ENCODE measurements at places on chromosomes 11 and 22.

- no peak for DNase-seq
These were observed 2.1 kb downstream of the NRIP3 start for GRCh38 chr11:9001736-9002135.

- no peak for DNase-seq
These were observed 17.1 kb downstream of the PLA2G6 start for GRCh38 chr22:38164551-38164918.

- no peak for DNase-seq
These were observed 109.1 kb upstream of the NARS2 start for GRCh38 chr11:78683774-78684173.

- no peak for DNase-seq
These were observed 8.4 kb upstream of the SYT13 start for GRCh38 chr11:45294499-45294898.

GRCh38 chr22:35657571-35658312, 9.5 kb downstream of the APOL6 start:
- DNase-seq = no peak

DNA sequence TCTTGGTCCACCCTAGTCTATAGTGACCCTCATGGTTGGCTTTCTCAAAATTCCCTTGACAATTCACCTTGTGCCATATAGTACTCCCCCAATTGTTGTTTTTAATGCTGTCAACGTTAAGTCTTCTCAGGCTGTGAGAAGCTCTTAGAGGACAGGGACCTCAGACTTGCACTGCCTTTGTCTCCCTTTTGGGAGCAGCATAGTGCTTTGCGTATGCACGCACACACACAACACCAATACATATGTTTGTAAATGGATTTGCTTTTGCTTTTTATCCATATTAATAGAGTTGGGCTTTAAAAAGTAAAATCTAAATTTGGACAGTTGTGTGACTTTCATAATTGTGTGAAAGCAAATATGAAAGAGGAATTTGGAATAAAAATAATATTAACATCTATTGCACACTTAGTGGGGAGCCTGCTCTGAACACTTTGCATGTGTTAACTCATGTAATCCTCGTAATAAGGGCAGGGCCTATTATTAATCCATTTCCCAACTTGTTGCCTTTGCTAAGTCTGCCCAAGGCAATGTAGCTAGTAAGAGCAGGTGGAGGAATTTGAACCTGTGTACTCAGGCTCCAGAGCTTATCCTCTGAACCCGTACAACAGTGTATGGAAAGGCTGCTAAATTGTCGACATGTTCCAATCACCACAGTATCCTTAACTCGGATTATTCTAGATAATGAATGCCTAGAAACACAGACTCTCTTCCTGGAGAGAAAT, 257.7 kb upstream of the NARS2 start:
- DNase-seq = no peak

GRCh38 chr11:62732830-62733229, 4.5 kb downstream of the TTC9C start:
- no peak for DNase-seq

DNA sequence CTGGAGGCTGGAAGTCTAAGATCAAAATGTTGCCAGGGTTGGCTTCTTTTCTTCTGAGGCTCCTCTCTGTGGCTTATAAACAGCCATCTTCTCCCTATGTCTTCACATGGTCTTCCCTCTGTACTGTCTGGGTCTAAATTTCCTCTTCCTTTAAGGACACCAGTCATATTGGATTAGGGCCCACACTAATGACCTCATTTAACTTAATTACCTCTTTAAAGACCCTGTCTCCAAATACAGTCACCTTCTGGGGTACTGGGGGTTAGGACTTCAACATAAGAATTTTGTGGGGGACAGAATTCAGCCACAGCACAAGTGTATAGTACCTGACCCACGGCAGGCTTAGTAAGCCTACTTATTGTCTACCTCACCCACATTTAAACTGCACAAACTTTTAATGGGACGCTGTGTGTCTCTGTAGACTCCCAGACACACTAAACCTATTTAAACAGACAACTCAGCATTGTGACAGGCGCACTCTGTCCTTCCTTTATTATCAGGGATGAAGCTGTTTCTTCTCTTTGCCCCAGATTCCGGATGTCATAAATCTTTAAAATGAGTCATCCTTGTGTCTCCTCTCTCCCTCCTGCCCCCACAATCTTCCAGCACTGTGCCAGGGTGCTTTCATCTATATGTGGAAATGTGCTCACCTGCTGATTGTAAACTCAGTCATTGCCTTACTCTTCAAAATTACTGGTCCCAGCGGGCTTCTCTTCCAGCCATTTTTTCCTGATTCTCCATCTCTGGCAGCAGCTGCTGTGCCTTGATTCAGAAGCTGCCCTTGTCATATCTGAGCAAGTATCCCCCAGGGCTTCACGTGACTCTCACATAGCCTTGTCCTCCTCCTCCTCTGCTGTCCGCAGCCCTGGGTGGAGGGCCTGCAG, 5.4 kb upstream of the MAPK8IP1 start:
- no peak for DNase-seq

- no peak for DNase-seq
These were observed 41.5 kb upstream of the PPARA start for GRCh38 chr22:46108564-46109473.

- DNase-seq = no peak
These were observed 1.6 kb downstream of the NCAM1 start for GRCh38 chr11:112962579-112963367.

- DNase-seq = no peak
These were observed 6.7 kb downstream of the CSNK2A3 start for GRCh38 chr11:11346303-11346702.

DNA sequence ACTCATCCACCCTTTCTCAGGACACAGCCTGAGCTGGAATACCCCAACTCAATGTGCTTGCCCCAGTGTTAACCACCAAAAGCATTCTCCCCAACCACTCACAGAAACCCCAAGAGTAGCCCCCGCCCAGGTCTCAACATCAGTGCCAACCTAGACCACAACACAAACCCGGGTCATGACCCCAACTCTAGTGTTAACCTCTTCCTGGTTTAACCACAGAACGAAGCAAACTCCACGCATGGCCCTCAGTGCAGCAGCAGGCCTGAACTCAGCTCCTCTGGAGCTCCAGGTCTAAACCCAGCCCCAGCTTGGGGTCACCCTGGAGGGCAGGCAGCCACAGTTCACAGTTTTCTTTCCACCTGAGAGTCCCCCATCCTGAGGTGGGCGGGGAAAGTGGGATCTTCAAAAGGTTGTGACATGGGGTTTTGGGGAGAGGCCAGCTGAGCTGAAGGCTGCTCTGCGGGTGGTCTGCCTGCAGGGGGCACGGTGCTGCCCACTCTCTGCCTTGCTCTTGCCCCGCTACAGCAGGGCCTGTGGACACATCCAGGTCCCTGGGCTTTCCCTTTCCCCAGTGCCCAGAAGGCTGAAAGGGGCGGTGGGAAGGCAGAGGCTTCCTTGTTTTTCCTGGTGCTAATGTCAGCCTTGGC, 37.9 kb downstream of the NECTIN1 start:
- no peak for DNase-seq

DNA sequence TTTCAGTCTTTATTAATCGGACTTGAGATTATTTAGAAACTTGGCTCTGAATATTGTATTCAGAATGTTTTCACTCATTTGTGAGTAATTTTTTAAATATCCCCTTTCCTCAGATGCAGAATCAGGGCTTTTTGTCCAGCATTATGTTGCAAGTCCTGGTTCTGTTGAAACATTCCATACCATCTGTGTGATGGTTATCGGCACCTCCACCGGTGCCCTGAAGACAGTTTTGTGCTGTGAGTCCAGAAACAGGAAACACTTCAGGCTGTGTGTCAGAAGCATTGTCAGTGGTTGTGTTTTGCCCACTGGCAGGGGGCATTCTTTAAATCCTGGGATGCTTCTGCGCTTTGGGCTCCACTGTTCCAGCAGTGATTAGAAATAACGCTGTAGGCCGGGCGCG, 20.4 kb downstream of the CDPF1 start:
- no peak for DNase-seq

DNA sequence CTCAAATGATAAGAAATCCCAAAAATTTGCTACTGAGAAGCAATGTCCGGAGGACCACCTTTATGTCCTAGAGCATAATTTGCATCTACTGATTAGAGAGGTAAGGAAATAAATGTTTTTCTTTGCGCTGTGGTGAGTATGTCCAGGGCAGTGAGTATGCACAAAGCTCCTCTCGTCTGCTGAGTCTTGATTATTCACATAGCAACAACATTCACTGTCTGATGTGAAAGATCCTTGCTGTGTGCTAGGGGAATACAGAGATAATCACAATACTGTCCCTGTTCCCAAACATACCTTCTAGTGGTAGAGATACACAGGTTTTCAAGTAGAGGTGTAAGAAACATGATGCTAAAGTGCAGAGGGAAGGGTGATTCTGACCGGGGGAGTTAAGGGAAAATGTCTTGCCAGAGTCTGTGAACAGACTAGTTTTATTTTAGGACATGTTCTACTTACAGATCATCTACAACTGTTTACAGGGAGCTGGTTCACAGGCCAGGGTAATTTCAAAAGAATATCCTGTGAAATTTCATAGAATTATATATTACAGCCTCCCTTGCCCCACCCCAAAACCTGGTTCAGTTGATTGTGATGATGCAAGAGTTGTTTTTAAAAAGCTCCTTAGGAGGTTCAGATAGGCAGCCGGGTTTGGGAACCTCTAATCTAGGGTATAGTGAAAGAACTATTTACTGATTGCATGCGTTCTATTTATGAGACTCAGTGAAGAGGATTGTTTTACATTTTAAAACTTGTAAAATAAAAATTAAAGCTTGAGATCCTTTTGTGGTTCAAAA, 12.6 kb downstream of the MED17 start:
- DNase-seq = no peak

GRCh38 chr11:64536997-64537396, 54.0 kb upstream of the SLC22A12 start:
- no peak for DNase-seq

DNA sequence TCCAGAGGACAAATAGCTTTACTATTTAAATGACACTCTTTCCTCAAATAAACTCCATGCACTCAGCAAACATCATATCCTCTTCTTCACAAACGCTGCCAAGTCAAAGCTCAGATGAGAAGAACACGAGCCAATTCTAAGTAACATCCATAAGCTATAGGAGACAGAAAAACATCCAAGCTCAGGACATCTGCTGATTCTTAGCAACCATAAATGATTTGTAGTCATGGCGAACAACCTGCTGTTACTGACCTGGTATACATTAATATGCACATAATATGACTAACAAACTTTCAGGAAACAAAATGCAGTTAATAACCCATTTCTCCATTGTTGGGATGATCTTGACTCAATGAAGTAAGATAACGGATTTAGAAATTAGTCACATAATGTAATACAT, 6.7 kb downstream of the GALNT18 start:
- no peak for DNase-seq

- no peak for DNase-seq
These were observed 89.6 kb downstream of the CSNK2A3 start for GRCh38 chr11:11263238-11264005.

DNA sequence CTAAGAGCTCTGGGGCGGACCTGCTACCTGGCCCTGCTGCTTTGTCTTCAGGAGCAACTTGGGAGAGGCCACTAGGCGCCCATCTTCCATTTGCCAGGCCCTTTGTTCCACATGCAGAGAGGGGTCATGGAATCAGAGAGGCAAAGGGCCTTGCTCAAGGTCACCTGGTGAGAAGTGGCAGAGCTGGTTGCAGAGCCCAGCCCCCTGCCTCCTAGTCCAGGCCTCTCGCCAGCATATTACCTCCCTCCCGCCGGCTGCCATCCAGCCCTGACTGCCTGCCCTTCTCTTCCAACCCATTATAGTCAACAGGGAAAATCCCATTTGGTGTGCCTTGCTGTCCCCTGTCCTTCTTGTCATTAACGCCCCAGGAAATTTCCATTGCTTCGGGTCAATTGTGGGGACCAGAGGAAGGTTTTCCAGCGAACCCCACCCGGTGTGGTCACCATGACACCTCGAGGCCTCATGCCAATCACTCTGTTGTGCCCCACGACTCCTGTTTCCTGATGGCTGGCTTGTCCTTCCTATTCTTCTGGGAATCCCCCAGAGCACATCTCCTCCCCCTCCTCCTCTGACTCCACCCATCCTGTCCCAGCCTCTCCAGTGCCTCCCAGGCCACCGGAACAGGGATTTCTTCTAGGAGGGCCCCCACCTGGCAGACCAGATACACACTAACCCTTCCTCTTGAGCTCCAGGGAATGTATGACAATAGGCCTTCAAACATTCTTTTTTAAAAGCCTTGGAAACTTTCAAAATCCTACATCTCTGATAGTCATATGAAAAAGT, 77.0 kb downstream of the NECTIN1 start:
- no peak for DNase-seq

- no peak for DNase-seq
These were observed 12.4 kb upstream of the MPPED1 start for GRCh38 chr22:43399338-43399979.

DNA sequence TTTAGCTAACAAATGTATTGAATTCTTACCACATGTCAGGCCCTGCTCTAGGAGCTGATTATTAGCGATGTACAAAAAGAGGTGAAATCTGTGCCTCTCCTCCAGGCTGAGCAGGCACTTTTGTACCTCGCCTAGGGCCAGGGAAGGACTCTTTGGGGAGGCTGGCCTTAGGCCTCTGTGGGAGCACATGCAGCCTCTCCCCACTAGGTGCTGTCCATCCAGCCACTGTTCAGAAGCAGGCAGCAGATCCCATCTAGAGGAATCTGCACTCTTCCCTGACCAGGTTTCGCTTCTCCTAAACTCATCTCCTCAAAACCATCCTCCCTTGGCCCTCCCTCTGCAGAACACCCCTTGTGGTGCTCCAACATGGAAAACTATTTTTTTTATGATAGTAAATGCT, 51.9 kb upstream of the WT1 start:
- DNase-seq = no peak

DNA sequence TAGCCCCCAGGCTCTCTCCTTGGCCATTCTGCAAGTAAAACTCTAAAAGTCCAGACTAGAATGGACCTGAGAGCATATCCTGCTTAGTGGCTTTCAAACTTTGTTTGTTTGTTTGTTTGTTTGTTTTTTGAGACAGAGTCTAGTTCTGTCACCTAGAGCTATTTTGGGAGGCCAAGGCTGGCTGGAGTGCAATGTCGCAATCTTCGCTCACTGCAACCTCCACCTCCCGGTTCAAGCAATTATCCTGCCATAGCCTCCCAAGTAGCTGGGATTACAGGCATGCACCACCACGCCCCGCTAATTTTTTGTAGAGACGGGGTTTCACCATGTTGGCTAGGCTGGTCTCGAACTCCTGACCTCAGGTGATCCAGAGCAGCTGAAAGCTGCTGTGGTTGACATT, 28.9 kb downstream of the DAGLA start:
- DNase-seq = no peak

DNA sequence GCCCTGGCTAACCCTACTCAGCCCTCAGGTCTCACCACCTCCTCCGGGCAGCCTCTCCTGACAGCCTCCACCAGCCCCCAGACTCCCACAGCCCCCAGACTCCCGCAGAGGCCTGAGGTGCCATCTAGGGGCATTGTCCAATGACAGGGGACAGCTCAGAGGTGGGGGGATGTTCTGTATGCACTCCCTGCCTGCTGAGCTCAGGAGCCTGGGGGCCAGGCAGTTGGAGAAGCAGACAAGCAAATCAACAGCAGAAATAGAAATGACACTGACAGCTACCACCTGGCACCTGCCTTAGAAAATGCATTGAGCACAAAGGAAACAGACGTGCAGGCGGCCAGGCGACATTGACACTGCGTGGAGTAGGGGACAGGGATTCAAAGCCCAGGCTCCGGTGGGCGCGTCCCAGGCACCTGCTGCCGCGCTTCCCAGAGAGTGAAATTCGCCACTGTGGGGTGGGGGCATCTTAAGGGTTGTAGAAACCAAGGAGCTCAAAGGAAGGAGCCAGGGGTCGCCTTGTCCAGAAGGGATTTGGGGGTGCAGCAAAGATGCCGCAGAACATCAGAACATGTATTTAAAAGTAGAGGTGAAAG, 22.5 kb upstream of the WNT7B start:
- no peak for DNase-seq

- no peak for DNase-seq
These were observed 5.9 kb upstream of the ADORA2A start for GRCh38 chr22:24421428-24421931.

All from T-helper 9 cell (primary cell).